ENCODE measurements at places on chromosomes 5 and 9.

- no peak for DNase-seq
These were observed 301.7 kb downstream of the ATPSCKMT start for GRCh38 chr5:9947944-9948343.

DNA sequence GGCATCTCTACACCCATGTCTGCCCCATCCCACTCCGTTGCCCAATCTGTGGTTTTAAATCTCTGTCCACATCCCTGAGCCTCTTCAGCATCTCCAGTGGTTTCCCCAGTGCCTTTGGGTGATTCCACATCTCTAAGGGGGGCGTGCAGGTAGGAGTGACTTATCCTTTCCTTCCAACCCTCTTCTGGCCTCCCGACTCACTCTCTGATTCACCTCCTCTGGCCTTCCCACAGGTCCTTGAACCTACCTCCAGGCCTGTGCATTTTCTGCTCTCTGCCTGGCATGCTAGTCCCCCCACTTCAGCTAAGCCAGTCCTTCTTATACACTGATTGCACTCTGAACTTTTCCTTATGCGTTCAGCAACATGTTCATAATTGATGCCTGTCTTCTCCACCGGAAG is 99.0 kb downstream of the RALGPS1 start:
- DNase-seq = no peak

- no peak for DNase-seq
These were observed 304.0 kb downstream of the NR2F1-AS1 start for GRCh38 chr5:93277051-93277450.

GRCh38 chr5:147203213-147203612 is 31.6 kb upstream of the STK32A start:
- no peak for DNase-seq

GRCh38 chr5:136174021-136174659 is 18.8 kb downstream of the SMIM32 start:
- DNase-seq = no peak

DNA sequence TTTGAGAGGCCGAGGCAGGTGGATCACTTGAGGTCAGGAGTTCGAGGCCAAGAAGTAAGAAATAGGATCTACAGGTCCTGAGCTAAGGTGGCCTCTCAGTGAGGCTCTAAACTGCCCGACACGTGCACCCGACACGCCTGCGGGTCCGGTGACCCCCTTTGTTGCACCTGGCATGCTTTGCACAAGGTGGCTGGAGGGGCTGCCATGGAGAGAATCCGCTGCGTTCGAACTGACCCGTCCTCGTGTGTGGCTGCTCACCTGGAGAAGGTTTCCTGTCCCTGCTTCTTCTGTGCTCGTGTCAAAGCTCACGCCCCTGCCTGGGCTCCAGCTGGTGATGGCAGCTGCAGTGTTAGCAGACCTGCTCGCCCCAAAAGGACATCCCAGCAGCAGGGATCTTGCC is 5.7 kb upstream of the OLFM1 start:
- DNase-seq = no peak

GRCh38 chr9:4066120-4066519 is 233.7 kb downstream of the GLIS3 start:
- no peak for DNase-seq

- no peak for DNase-seq
These were observed 50.8 kb downstream of the MRPL36 start for GRCh38 chr5:1748845-1749244.

- no peak for DNase-seq
These were observed 351 bp downstream of the TRIO start for GRCh38 chr5:14143546-14143840.

DNA sequence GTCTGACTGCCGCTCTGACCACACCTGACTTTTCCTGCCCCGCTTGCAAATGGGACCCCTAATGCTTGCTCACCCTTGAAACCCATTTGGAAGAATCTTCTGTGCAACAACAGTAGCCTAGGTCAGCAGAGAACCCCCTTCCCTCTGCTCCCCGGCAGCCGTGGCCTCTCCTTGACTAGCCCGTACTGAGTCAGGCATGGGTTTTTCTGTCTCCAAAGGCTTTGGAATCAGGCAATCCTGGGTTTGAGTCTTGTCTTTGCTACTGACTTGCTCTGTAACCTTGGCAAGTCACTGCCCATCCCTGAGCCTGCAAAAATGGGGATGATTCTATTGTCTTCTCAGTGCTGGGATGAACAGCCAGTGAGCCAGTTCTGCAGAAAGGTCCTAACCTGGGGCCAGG is 135.4 kb downstream of the RGS3 start:
- DNase-seq = no peak

DNA sequence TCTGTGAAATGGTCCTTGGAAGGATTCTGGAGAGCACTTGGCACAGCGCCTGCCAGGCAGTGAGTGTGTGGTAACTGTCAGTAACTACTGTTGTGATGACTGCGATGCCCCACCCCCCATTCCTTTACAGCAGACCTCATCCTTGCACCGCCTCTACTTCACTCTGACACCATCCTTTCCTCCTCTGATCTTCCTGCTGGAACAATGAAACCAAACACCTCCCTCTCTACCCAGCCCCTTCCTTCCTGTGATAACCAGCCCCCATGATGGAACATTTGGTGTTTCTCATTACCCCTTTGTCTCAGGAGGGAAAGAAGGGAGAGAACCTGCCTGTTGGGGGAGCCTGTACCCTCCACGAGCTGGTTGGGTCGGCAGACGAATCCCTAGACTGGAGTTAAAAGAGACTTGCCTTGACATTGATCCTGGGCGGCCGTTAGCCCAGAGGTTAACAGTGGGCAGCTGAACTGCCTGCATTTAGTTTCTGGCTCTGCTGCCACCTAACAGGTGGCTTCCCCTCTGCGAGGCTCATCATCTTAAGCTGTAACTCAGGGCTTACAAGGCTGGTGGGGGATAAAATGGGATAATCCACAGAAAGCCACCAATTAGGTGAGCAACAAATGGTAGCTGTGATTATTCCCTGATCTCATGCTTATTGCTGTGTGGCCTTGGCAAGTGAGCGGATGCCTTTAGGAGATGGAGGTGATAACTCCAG is 34.2 kb upstream of the GRPEL2 start:
- peak; percentile 61 for DNase-seq

DNA sequence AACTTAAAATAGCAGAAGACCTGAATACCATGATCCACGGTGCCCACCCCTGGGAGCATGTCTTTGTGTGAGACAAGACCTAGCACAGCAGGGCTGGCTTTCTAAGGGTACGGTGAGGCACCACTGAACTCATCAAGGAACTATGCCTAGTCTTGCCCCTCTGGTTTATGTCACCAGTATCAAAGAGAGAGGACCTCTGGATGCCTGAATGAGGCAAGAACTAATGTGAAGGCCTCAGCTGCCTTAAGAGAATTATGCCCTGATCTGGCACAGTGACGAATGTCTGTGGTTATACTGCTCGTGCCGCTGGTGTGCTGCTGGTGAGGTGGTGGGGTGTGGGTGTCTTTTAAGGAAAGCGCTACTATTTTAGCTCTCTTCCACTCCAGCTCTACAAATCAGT is 23.0 kb downstream of the NREP start:
- no peak for DNase-seq

DNA sequence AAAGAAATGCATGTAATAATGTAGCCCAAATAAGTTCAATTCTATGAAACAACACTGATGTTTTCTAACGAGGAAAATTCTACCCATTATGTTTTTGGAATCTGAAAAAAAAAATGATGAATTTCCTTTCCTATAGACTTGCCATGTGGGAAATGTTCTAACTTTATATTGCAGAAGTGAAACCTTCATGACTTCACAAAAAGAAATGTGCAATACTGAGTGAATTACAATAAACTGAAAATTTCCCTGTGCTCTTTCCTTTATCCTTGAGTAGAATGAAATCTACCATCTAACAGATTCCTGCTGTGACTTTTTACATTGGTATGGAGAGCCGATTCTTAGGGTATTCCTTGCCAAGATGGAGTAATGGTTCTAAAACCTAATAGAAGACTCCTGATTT is 1622.5 kb downstream of the MAT2B start:
- no peak for DNase-seq

GRCh38 chr5:172383191-172383802 is 71.0 kb downstream of the SH3PXD2B start:
- DNase-seq = no peak

Measured in left ventricle myocardium superior (tissue), 1 donor.